Activated T-helper 1 cell treated with anti-CD3 and anti-CD28 coated beads, Interleukin-2, amount 50 U/mL, for 16 hours (primary cell): ENCODE measurements at places on chromosomes 3 and 15.

DNA sequence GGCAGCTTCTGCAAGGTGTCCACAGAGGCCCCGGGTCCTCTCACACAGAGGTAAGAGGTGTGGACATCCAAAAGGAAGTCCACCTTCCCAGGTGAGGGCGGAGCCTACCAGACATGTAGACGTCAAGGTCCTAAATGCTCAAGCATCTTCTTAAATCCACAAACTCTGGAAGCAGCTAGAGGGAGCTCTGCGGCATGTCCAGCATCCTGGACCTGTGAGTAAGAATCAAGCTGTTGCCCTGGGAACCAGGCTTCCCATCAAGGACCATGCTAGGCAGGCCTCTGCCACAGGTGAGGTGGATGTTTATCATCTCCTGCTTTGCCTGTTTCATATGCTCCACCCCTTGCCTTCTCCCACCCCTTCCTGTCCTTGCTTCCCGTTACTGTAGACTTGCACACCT lies 368.2 kb downstream of the GABRG3 start:
- no peak for DNase-seq

- DNase-seq = no peak
Measured at GRCh38 chr3:108092501-108092900, 1.7 kb upstream of the CD47 start.

DNA sequence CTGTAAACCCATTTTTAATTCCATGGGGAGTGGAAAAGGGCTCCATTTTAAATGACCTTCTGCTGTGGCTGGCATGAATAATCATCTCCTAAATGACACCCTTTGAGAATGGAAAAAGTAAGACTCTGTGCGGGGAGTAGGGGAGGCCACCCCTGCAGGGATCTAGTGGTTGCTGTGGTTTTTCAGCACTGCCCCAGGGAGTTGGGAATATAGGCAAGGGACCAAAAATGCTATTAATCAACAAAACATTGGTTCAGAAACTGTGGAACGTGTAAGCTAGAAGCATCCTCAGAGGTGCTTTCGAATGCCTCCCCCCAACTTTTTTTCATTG lies 30.1 kb upstream of the ADAMTS7 start:
- no peak for DNase-seq

DNA sequence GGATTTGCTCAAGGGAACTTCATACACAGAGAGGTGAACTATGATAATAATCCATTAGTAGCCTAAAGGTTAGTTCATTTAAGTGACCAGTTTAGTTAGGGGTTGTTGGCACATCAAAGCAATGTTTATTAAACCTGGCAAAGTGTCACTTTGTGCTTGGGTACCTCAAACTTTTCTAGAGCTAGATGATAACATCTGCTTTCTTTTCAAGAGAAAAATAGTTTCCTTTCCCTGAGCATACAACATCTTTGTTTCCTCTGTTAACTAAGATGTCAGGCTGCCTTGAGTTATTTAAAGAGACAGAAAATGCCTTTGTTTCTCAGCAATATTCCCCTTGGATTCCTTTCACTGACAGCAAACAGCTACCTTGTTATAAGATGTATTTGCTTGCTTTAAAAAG lies 26.7 kb upstream of the SMAD3 start:
- DNase-seq = no peak

GRCh38 chr3:111763968-111764367 lies 95.1 kb upstream of the PHLDB2 start:
- DNase-seq = no peak

DNA sequence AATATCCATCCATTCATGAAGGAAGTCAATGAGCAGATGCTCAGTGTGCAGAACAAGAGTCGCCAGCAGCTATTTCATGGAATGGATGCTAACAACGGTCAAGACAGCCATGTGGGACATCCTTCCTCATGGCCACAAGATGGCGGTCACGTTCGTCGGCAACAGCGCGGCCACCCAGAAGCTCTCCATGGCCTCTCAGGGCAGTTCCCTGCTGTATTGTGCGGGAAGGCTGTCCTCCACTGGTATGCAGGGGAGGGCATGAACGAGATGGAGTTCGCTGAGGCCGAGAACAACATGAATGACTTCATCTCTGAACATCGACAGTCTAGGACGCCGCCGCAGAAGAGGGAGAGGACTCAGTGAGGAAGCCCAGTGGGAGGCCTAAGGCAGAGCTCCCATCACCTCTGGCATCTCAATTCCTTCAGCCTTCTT lies 208.3 kb downstream of the TJP1 start:
- no peak for DNase-seq

DNA sequence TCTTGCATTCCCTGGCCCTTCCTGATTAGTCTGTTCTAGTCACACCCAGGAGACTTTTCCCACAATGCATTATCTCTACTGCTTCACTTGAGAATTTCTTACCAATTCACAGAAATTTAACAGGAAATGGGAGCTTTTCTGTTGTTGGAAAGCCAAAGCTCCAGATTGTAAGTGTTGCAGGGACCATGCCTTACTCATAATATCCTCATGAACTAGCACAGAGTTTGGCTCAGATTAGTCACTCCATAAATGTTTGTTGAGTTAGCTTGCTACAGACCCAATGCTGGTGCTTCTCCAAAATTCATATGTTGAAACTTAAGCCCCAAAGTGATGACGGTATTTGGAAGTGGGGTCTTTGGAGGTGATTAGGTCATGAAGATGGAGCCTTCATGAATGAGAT lies 232.6 kb downstream of the GAP43 start:
- DNase-seq = no peak

- no peak for DNase-seq
Measured at GRCh38 chr3:183493296-183494045, 62.0 kb downstream of the KLHL6 start.

DNA sequence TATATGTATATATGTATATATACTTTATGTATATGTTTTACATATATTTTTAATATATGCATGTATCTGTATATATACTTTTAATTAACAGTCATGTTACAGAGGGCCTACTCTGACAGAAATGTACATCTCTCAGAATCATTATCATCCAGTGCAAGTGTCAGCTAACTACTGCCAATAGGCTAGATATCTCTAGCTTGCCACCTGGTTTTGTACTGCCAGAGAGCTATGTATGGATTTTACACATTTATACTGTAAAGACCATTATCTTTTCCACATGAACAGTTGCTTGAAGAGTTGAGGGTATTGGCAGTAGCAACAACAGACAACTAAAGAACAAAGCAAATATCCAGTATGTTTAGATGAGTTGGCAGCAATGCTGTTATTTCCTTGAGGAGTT lies 99.7 kb upstream of the VGLL3 start:
- DNase-seq = no peak

DNA sequence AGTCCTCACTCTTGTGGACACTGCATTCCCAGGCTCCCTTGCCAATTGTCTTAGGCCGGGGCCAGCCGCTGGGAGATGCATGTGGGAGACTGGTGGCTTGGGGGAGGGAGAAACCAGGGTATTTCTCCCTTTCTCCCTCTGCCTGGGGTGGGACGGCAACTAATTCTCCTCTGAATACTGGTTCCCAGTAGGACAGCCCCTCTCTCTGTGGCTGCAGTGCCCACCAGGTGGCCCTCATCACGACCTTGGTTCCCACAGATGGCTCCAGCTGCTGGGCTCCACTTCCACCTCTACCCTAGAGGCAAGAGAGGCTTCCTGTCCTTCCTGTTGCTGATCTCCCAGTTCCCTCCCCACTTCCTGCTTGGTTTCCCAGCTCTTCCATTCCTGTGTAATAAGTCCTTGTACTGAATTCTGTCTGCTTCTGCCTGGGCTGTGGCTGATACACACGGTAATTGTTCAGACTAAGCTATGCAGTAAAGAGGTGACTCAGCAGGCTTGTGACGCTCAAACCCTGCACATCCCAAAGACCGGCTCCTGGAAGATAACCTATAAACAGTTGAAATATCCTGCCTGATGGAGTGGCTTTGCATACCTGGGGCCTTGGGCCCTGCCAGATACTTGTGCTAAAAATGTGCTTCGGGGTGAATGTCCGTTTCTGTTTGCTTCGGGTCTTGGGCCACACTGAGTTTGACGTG lies 20.4 kb upstream of the COPG1 start:
- no peak for DNase-seq

DNA sequence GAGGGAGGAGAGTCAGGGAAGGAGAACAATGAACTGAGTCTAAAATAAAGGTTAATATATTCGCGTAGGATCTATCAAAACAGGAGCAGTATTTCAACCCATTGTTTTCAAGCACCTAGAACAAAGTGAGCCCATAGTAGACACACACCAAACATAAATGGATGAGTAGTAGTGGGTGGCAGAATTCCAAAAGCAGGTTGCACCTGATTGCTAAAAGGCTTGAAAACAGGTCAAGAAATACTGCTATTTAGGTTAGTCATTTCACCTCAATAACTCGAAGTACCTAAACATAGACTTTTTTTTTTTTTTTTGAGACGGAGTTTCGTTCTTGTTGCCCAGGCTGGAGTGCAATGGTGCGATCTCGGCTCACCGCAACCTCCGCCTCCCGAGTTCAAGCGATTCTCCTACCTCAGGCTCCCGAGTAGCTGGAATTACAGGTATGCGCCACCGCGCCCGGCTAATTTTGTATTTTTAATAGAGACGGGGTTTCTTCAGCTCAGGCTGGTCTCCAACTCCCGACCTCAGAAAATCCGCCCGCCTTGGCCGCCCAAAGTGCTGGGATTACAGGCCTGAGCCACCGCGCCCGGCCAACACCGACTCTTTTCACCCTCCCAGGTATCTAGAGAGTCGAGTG lies 855 bp upstream of the ABHD5 start:
- DNase-seq = no peak

DNA sequence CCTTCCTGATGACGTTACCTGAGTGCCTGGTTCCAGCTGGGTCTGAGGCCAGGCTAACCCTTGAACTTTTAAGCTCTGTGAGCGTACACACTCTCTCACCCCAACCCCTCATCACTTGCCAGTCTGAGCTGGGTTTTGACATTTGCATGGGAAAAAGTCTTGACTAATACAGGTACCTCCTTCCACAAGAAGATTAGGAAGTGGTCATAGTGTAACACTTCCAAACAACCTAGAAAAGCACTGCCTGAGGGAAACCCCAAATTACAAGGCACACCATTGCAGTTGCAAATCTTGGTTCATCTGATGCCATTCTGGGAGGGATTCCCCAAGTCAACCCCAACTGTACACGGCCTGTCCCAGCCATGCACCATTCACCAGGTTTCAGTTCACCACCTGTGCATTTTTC lies 499.8 kb downstream of the FOXP1 start:
- no peak for DNase-seq

- no peak for DNase-seq
Measured at GRCh38 chr15:93341164-93341563, 252.2 kb upstream of the RGMA start.

DNA sequence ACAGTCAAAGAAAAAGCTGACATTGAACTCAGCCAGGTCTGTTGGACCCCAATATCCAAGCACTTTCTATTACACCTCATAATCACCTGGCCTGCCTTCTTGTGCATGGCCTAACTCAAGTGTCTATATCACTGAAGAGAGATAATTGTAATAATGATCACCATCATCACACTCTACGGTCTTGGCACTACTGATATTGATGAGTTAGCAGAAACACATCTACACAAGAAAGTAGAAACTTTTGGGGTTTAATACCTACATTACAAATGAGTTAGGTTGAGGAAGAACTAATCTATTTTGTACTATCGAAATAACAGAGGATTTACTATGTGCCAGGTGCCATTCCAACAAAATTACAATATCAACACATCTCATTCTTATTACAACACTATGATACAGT lies 30.7 kb downstream of the TUSC7 start:
- DNase-seq = no peak

DNA sequence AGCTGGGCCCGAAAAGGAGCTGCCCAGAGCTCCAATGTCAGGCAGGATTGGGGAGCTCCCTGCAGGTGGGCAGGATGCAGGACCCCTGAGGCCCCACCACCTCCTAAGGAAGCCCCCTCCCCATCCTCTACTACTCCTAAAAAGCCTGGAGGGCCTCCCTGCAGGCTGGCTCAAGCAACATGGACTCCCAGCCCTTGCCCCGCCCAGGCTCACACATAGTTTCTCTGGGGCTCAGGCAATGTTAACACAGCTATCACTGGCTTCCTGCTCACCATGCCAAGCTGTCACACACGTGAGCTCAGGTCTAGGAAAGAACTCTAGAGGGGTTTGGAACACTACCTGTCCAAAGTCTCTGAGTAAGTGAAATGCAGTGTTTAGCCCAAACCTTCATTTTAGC lies 65.4 kb upstream of the ZNF148 start:
- DNase-seq = no peak

DNA sequence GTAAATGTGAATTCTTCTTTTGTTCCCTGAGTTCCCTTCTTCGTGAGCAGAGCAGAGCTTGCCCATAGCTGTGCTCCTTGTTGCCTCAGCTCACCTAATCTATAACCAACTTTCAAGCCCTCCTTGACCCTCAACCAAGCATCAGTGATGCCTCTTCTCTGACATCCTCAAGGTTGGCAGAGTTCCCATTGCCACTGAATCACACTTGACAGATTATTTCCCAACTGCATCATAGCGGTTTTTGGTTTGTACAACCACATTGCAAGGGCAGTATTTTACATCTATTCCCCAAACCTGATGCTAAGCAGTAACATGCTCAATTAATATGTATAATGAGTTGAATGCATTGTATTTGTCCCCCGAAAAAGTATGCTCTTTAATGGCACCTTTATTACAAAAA lies 133.0 kb upstream of the SNTN start:
- no peak for DNase-seq

GRCh38 chr3:53101956-53102355 lies 28.3 kb downstream of the RFT1 start:
- no peak for DNase-seq

GRCh38 chr3:107369791-107370190 lies 7.4 kb upstream of the CCDC54 start:
- DNase-seq = no peak

- no peak for DNase-seq
Measured at GRCh38 chr3:170203457-170203856, 18.8 kb upstream of the PRKCI start.

DNA sequence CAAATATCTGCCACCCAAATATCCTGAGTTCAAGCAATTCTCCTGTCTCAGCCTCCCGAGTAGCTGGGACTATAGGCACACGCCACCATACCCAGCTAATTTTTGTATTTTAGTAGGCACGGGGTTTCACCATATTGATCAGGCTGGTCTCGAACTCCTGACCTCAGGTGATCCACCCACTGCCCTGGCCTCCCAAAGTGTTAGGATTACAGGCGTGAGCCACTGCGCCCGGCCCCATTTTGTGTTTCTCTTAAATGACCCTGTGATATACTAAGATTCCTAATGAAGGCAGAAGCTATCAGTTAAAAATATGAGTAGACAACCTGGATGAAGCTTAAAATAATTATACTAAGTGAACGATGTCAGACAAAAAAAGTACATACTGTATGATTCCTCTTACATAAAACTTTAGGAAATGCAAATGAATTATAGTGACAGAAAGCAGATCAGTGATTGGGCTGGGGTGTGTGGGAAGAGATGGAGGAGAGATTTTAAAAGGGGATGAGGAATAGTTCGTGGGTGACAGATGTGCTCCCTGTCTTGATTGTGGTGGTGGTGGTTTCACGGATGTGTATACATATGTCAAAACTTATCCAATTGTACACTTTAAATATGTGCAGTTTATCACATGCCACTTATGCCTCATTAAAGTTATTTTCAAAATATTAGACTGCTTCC lies 3.8 kb upstream of the KLHL40 start:
- DNase-seq = no peak
